Cortex of kidney (tissue), 1 donor: ENCODE measurements at places on chromosomes 12 and 14.

GRCh38 chr14:68801631-68802030, 8.8 kb upstream of the ZFP36L1 start:
- no peak for DNase-seq

GRCh38 chr12:88960213-88960878, 380.1 kb upstream of the KITLG start:
- no peak for DNase-seq

- DNase-seq: no peak
These were observed 37.7 kb upstream of the GXYLT1 start for GRCh38 chr12:42182394-42182793.

DNA sequence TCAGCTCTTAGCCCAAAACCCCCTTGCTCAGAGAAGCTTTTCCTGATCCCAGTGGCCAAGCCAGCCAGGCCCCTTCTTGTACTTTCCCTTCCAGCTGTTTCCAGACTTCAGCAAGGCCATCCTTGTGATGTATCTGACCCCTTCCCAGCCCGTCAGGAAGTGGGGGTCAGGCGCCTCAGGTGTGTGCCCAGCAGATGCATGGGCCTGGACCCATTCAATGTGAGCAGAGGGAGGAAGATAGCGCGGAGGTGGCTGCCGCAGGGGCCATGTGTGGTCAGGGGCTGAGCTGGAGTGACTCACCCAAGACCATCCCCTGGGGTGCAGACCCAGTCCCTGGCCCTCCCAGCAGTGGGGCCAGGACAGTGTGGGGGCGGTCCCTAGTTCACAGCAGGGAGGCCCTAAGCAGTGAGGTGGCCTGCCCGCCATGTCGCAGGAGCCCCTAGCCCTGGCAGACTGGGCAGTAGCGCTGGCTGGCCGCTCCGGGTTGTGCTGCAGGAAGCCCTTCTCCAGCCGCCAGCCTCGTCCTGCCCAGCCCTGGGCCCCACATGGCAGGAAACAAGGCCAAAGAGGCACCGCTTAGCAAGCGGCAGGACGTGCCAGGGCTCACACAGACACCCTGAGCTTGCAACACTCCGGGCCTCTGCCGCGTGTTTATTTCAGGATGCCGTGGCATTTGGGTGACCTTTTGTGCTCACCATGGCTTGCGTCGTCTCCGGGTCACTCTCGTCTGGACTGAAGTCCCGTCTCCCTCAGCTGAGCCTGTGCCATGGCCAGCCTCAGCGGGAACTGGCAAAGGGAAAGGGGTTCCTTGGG, 12.0 kb downstream of the ADSS1 start:
- no peak for DNase-seq

GRCh38 chr12:48903363-48903981, 21.8 kb downstream of the FKBP11 start:
- DNase-seq: no peak

GRCh38 chr14:47466916-47467315, 208.5 kb downstream of the MDGA2 start:
- DNase-seq: no peak

GRCh38 chr12:104485651-104486362, 29.1 kb downstream of the CHST11 start:
- DNase-seq: no peak

GRCh38 chr12:11896417-11896929, 174.3 kb upstream of the BCL2L14 start:
- DNase-seq: no peak

- no peak for DNase-seq
These were observed 55.0 kb downstream of the IGF1 start for GRCh38 chr12:102425109-102426039.

DNA sequence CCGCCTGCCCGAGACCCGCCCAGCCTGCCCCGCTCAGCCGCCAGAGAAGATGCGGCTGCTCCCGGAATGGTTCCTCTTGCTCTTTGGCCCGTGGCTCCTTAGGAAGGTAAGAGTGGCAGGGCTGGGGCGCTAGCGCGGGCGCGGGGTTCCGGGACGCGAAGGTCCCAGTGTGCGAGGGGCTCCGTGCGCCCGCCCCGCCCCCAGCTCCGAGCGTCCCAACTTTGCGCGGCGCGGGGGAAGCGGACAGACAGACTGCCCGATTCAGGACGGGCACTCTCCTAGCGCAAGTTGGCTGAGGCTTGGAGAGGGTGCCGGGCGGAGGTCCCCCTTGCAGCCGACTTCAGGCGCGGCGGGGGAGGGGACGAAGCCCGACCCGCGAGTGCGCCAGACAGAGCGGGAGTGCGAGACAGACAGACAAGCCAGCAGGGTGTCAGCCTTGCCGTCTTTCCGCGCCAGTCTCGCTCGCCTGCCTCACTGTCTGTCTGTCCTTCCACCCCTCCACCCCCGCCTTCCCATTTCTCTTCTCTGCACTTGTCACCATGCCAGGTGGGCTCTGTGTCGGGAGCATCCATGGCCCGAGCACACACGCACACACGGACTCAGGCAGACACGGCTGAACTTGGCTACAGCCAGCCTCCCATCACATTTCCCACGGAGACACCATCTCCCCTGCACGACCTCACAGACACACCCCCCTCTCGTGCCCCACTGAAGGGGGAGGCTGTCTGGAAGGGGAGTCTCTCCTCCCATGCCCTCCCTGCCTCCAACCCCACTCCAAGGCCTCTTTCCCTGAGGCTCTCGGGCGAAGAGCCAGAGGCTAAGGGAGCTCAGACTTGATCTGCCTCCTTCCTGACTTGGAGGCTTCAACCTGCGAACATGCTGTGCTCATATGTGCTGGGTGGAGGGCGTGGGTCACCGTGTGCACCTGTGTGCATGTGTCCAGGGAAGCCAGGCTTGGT, 606 bp downstream of the NXPH4 start:
- no peak for DNase-seq

- DNase-seq: no peak
These were observed 77.8 kb downstream of the ANKS1B start for GRCh38 chr12:99906786-99907579.

DNA sequence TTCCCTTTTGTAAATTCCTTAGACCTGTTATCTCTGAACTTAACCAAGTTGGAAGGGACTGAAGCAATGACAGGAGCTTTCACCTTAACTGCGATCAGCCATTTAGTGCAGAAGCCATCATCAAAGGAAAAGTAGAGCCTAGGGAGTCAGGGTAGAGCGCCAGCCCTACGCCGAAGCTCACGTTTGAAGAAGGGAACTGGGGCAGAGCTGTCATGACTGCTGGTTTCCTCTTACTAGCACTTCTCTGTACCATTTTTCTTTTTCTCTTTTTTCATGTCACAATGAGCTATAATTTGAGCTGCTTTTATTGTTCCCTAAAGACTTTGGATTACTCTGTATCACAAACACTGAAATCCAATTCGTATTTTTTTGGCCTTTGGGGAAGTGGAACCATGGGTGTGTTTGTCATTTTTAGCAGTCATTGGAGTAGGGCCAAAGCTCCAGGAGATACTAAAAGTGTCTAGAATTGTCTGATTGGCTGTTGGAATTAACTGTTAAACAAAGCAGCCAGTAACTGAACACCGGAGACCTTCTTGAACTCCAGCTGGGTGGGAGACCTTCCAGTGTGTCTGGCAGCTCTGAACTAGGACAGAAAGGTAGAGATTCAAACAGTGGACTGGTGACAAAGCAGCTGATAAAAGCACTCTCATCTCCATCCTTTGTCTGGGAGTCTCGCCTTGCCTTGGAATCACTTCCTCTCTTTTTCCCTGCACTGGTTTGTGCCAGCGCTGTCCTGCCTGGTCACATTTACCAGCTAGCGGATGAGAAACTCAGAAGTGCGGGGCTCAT, 9.1 kb downstream of the MTRFR start:
- no peak for DNase-seq

DNA sequence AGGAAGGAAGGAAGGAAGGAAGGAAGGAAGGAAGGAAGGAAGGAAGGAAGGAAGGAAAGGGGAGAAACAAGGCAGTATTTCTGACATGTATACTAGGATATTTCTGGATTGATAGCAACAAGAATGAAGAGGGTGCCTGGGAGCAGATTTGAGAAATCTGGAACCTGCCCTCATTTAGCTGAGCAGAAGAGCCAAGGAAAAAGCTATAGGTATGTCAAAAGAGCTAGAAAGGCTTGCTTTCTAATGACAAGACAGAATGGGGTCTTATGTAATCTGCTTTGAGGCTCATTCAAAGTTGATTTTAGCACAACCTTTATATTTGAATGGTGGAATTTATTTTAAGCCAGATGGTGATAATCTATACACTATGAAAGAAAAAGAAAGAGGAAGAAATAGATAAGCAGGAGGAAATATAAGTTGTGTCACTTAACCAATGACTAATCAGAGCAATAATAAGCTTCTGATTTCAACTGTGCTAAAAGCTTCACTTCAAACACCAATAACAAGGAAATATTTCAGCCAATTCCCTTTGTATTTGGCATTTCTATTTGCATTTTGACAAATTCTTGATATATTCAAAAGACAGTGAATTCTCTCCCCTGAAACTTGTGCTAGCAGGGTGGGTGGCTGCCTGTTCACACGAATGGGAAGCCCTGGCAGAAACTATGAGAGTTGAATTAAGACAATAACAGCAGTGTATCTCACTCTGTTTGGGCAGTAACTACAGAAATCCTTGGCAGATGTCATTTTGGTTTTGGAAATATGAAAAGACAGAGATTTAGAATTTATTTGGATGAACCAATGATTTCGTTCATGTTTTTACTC, 76.3 kb upstream of the FLRT2 start:
- no peak for DNase-seq

DNA sequence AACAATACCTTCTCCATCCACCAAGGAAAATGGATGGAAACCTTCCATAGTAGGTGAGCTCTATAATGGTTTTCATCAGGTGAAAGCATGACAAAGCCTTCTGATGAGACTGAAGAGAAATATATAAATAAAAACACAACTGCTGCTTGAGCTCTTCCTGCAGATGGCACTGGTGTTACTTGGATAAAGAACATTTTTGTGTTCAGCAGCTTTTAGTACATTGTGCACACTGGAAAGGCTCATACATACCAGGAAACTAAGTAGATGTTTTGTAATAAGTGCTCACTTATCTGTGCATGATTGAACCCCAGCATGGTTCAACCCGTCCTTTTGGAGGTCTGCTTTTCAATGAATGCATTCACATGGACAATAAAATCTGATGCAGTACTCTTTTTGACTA, 357.3 kb upstream of the MIS18BP1 start:
- no peak for DNase-seq

GRCh38 chr14:103418481-103418818, 33.2 kb downstream of the MARK3 start:
- no peak for DNase-seq

DNA sequence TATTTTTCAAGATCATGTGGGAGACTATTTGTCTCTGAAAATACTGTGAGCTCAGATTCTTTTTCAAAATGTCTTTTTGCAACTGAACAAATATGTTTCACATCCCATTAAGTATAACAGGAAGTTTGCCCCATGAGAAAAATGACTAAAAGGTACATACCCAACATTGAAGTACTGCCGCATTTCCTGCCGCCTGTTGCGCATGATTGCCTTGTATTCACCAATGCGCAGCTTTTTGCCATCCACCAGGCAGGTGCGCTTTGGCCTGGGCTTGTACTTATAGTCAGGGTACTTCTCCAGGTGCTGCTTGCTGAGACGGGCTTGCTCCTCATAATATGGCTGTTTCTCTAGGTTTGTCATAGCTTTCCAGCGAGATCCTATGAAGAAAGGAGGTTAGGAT, 413.2 kb downstream of the SOX5 start:
- DNase-seq: no peak

- DNase-seq: no peak
These were observed 90.7 kb downstream of the NUAK1 start for GRCh38 chr12:106048016-106048415.

- DNase-seq: no peak
These were observed 760.4 kb downstream of the TMEM121 start for GRCh38 chr14:106286697-106287290.

DNA sequence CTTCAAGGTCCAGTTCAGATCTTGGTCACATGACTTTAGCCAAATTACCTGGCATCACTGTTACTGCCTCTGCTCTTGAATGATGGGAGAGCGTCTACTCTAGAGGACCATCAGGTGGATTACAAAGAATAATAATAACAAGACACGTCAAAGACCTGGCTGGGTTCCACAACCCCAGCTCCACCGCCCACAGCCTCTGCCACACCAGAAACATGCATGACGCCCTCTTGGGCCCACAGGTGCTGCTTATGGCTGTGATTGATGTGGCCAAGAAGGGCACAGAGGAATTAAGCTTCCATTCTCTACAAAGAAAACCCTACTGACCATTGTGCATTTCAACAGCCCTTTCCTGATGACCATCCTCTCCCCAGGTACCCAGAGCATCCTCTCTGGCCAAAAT, 18.2 kb downstream of the SERPINA3 start:
- DNase-seq: no peak

DNA sequence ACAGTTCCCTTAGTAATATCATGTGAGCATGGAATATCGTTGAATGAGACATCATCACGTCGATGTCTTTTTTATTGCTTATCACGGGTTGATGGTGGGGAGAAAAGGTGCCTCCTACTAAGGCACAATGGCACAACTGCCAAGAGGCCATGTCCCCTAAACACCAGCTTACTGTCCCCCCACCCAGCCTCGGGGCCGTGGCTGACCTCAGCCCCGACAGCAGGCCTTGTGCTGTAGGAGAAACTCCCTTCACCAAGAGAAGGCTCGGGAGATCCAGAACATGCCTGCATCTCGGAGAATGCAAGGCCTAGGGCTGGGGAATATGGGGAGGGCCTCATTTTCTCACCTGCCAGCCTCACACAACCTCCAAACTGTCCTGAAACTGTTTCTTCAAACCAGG, 22.8 kb downstream of the ZFP36L1 start:
- no peak for DNase-seq

DNA sequence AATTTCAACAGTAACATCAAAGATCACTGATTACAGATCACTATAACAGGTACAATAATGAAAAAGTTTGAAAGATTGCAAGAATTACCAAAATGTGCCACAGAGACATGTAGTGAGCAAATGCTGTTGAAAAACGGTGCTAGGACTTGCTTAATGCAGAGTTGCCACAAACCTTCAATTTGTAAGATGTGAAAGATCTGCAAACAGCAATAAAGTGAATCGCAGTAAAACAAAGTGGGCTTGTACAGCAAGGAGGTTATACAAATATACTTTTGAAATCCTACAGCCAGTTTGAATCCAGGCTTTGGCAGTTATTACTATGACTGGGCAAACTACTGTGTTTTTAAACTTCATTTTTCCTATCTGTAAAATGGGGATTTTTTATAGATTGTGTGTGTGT, 1.0 kb upstream of the PLEKHA5 start:
- no peak for DNase-seq

- no peak for DNase-seq
These were observed 142.8 kb downstream of the SCARB1 start for GRCh38 chr12:124720681-124721500.

DNA sequence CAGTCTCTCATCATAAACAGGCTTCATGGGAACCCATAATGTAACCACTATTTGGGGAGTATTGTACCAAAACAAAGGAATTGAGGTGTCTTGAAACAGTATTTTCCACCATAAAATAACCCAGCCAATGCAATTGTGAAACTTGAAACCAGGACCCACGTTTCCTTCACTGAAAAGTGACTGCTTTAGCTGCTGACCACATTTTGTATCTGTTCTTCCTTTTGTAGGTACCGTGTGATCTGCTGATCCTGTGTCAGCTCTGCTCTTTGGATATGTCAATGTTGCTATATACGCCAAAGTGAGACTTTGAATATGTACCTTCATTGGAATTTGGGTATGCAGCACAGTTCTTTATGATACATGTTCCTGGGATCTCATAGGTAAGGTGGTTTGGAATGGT, 95.1 kb upstream of the CNTN1 start:
- DNase-seq: no peak

GRCh38 chr12:76811976-76812375, 48.1 kb downstream of the ZDHHC17 start:
- no peak for DNase-seq
